GM12865 (cell line): ENCODE measurements at places on chromosomes 12 and 14.

DNA sequence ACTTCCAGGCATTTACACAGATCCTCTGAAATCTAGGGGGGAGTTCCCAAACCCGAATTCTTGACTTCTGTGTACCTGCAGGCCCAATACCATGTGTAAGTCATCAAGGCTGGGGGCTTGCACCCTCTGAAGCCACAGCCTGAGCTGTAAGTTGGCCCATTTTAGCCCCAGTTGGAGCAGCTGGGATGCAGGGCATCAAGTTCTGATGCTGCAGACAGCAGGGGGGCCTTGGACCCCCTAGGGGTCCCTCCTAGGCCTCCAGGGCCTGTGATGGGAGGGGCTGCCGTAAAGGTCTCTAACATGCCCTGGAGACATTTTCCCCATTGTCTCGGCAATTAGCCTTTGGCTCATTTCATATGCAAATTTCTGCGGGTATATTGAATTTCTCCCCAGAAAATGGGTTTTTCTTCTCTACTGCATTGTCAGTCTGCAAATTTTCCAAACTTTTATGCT lies 59.5 kb downstream of the LRIG3 start:
- DNase-seq: no peak

DNA sequence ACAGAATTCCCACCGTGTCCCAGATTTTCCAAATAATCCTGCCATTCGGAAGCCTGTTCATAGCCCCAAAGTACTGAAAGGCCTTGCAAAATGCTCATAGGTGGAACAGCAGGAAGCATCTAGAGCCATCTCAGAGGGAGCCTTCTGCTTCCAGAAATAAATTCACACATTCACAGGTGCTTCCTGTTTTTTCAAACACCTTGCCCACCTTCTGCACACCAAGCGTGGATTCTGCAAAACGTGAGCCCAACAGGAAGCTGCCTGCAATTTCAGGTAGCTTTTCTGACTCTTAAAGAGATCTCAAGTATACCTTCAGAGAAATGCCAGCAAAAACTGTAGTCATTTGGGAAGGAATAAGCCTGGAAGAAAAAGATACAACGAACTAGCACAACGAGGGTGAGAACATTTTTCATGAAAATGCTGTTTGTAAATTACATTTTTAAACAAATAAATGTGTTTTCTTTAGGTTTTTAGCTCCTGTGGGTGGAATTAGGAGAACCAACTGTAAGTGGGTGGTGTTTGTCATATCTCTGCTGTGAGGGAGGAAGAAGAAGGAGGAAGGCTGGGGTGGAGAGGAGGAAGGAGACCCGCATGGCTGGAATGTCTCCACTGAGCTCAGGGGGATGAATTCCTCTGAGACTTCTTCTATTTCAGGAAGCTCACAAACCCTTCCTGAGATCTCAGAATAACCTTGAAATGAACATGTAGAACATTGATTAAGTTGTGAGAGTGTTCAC lies at the start of gene IFNG-AS1:
IFNG-AS1 (plus strand) TSS at position 264 of the 737 bp plus-strand sequence.
- peak; percentile 77 for DNase-seq

DNA sequence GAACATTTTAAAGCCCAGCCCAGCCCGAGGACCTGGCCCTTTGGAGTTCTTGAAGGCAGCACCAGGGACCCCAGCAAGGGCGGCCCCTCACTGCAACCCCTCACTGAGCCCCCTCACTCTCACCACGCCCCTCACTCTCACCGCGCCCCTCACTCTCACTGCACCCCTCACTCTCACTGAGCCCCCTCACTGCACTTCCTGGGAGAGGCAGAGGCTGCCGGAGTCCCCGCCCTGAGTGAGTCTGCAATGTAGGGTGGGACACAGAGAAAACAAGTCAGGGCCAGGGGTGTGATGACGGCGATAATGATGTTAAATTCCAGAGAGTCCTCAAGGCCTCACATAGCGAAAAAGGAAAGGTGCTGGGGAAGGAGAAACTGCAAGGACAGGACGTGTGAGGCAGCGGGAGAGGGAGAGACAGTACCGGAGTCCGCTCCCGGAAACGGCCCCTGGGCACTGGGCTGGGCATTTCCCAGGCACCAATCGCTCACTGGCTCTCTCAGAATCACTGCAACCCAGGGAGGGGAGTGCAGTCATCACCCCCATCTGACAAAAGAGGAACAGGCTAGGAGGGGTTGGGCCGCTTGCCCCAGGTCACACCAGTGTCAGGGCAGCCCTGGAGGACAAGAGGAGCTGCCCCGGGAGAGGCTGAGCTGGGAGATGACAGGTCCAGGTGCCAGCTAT lies 24.9 kb downstream of the CCDC88C start:
- peak; percentile 60 for DNase-seq

- no peak for DNase-seq
Observed at GRCh38 chr12:119869720-119870119, 7.4 kb downstream of the CIT start.

- no peak for DNase-seq
Observed at GRCh38 chr14:51922624-51923023, 62.2 kb downstream of the GNG2 start.

- no peak for DNase-seq
Observed at GRCh38 chr12:6769666-6770065, 2.7 kb upstream of the LAG3 start.

DNA sequence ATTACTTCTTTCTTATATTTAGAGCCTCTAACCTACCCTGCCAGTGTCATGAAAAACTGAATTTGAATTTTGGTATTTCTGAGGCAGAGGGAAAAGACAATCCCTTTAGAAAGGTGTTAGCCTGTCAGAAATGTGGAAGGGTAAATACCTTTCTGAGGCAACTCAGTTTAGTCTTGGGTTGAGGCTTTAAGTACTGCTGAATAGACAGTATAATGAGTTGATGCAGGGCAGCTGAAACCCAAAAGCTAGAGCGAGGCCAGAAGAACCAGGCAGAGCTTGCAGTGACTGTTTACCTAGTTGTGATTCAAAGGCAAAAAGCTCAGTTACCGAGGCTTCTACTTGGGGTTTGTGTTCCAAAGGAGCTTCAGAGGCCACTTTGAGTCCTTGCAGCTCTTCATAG lies 18.7 kb downstream of the ZC2HC1C start:
- DNase-seq: no peak

GRCh38 chr12:28027328-28027727 lies 54.8 kb upstream of the PTHLH start:
- no peak for DNase-seq
